ENCODE measurements at places on chromosomes 2 and 18.
A peak's percentile ranks its signal among the peaks of the same experiment; 100 is the strongest.

DNA sequence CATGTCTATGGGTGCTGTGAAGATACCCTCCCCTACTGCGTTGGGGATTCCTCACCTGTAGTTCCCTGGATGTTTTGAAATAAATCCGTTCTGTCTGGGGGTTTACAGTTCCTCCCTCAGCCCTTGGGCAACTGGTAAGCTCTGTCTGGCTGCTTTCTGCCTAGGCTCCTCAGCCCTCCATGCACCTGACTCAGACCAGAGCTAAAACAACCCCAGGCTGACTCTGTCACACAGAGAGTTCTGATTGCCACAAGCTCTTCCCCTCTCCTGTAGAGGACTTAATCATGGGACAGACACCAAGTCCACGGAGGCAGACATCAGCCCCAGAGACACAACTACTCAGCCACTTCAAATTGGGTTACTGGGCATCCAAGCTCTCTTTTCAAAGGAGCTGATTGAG lies 6.3 kb downstream of the VIT start:
- DNase-seq = no peak

- DNase-seq = no peak
Observed at GRCh38 chr2:232658217-232658785, 24.9 kb downstream of the EFHD1 start.

- no peak for DNase-seq
Observed at GRCh38 chr2:171310889-171311288, 122.9 kb downstream of the METTL8 start.

GRCh38 chr18:12906119-12906518 lies 22.1 kb upstream of the PTPN2 start:
- no peak for DNase-seq

DNA sequence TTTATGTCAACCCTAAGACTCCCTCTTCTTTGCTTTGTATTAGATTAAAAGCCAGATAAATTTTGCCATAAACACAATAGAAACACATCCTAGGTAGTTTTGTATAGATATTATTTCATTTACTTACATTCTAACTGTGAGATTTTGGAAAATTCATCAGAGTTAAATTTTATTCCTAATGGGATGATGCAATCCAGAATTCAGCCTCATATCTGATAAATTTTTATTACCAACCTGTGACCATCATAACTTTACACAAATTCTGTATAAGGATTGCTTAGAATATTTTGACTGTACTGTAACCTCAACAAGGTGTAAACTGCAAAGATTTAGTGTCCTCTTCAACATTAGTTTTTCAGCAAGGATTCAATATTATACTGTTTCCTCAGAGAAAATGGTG lies 4.4 kb downstream of the SLC5A7 start:
- no peak for DNase-seq

GRCh38 chr18:27062802-27063201 lies 122.3 kb downstream of the CHST9 start:
- DNase-seq = no peak

GRCh38 chr2:201448061-201448460 lies 3.2 kb downstream of the TRAK2 start:
- DNase-seq = no peak

- DNase-seq = no peak
Observed at GRCh38 chr18:74155276-74155675, 7.0 kb downstream of the TIMM21 start.

DNA sequence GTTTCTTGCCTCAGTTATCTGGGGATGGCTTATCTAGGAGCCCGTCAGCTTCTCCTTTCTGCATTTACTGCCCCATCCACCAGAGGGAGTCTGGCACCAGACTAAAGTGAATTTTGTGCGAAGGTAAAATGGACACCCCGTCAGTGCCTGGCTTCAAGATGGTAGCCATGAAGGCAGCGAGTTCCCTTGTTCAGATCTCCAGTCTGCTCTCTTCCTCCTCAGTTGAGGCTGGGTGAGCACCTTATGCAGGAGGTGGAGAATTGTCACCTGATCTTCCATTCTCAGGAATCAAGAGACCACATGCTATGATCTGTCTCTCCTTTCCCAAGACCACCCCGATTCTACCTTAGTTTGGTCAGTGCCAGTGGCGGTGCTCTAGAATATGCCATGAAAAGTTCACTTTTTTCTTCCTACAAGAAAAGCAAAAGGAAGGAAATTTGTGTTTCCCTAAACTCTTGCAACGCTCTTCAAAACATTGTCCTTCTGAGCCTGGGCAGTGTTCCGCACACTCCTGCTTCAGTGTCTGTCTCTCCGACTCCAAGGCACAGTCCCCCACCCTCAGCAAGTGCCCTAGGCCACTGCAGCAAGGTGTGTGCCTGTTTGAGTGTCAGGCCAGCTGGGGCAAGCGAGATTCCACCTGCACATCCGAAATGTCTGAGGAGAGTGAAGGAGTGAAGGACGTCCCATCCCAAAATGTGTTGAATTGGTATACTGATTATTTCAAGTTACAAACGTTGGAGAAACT lies 168.6 kb downstream of the SS18 start:
- DNase-seq = no peak

DNA sequence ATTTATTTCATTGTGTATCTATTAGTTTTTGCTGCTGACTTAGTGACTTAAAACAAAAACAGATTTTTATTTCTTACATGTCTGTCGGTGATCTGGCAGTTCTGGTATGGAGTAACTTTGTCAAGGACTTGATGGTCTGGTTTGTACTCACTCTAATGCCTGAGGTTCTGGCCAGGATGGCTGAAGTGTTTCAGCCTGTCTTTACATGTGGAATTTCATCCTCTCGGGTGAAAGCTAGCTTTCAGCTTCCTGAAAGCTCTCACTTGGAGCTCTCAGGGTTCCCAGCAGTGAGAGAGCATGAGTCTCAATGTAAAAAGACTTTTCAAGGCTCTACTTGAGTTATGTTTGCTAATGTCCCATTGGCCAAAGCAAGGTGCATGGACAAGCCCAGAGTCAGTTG lies 216.4 kb downstream of the NR4A2 start:
- no peak for DNase-seq

GRCh38 chr2:26462511-26463243 lies 15.2 kb downstream of the OTOF start:
- DNase-seq = no peak

DNA sequence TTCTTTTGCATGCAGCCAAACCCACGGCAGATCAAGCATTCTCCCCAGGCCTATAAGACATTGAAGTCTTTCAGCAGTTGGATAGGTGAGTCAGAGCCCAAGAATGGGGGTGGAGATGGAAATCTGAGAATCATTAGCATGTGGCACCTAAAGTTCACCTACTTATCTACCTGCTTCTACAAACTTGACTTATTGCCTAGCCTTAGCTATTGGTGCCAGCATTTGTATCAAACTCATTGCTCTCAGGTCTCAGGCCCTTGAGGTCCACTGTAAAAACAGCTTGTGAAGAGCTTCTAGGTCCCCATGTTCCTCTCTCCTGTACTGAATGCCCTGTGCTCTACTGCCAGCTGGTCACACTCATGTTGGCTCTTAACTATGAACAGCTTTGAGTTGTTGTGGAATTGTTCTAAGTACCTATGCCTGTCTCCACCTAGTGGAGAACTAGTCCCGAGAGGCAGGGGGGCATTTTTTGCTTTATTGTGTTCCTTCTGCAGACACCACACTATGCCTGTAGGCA lies 278.4 kb upstream of the SPRED2 start:
- no peak for DNase-seq

GRCh38 chr2:221962186-221962585 lies 336.6 kb downstream of the PAX3 start:
- DNase-seq = no peak

DNA sequence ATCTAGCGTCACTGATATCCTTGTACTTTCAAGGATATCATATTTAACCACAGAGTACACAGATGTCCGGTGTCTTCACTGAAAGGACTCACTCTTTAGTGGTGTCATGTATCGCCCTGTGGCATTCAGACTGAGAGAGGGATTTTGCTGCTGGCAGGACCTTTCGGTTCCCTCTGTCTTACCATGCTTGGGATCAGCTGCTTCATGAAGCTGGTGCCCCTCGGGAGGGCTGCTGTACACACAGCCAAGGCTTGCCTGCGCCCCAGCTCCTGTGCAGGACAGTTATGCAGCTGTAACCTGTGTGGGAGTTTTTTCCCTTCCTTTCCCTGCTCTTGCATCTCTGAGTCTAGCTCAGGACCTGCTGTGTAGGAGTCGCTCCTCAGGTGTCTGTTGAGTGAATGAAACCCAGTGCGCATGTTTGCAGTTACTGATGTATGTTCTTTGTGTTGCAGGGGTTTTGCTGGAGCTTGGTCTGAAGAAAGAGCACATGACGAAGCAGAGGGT lies 64.4 kb downstream of the GREB1 start:
- no peak for DNase-seq

DNA sequence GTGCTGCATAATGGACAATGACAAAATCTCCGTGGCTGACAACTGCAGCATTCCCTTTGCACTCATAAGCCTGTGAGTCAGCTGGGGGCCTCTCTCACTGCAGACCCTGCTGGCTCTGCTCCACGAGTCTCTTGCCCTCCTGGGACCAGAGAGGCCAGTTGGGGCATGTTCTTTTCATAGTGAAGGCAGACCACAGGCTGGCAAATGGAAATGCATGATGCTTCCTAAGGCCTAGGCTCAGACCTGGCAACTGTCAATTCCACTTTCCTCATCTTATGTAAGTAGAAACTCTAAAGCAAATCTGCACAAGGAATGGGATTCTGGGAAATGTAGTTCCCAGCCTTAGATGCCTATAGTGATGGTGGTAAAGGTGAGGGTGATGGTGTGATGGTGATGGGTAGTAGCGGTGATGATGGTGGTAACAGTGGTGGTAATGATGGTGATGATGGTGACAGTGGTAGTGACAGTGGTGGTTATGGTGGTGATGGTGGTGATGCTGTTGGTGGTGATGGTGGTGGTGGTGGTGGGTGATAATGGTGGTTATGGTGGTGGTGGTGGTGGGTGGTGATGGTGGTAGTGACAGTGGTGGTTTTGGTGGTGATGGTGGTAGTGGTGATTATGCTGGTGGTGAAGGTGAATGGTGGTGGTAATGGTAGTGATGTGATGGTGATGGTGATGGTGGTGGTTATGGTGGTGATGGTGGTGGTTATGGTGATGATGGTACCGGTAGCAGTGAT lies 185.8 kb upstream of the ARL4C start:
- no peak for DNase-seq

DNA sequence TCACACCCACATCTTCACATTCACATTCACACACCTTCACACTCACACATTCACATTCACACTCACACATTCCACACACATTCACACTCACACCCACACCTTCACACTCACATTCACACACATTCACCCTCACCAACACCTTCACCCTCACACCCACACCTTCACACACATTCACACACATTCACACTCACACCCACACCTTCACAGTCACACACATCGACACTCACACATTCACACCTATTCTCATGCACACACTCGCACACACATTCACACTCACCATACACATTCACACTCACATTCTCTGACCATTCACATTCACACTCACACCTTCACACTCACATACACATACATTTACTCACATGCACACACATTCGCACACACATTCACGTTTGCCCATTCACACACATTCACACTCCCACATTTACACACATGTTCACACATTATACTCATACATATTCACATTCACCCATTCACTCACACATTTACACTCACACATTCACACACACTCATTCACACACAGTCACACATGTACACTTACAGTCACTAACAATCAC lies 62.7 kb downstream of the BIN1 start:
- no peak for DNase-seq

GRCh38 chr2:191824398-191824797 lies 22.5 kb downstream of the CAVIN2 start:
- no peak for DNase-seq

DNA sequence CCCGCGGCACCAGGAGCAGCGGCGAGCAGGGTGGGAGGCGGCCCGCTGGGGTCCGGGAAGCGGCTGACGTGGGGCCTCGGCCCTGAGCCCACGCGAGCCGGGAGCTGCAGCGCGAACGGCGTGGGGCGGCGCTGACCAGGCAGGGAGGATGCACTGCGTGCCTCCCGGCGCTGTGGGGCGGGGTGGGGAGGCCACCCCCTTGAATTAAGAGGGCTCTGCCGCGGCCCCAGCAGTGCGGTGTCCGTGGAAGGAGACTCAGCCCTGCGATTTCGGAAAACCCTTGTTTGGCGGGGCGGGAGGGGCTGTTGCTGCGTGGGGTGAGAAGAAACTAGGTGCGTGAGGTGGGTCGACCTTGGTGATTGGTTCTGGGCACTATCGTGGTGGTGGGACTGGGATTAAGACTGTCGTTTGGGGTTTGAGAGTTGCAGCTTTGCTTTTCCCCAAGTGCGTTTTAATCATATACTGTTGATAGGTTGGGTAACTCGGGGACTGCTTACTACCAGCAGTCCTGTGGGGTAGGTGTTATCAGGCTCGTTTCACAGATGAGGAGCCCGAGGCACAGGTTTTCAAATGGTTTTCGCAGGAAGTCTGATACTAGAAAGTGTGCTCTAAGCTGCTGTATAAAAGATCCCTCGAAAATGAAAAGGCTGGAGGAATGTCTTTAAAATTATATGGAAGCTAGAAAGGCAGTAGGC lies 722 bp downstream of the ACSL3 start:
- DNase-seq = no peak

DNA sequence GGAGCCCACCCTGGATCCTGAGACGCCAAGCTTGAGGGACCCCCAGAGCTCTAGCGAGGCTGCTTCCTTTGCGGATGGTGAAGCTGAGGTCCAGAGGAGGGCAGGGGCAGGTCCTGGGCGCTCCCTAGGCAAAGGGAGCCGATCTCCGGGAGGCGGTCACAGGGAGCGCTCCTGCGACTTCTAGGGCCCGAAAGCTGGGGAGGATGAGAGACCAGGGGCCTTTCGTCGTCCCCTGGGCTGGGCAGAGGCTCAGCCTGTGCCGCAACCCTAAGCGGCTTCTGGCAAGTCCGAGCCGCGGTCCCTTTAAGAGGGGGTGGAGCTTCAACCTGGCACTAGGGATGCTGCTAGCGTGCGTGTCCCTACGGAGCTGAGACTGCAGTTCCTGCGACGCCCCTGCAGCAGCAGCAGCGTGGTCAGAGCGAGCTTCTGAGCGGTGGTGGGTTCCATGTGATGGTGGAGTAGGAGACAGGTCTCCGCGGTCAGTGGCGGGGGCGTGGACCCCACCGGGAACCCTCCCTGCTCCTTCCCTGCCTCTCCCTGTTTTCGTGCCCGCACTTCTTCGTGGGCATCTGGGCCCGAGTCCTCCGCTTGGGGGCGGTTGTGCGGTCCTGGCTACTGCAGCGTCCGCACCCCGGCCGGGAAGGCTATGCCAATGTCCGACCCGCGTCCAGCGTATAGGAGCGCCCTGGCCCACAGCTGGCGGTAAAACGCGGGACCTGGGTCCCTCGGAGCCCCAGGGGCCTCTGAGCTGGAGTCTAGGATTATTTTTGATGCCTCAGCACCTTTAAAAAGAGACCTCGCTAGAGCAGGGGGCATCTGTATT lies 154.6 kb downstream of the CCDC74A start:
- DNase-seq = peak; percentile 53

GRCh38 chr2:234763002-234763873 lies 188.6 kb upstream of the SH3BP4 start:
- DNase-seq = no peak

DNA sequence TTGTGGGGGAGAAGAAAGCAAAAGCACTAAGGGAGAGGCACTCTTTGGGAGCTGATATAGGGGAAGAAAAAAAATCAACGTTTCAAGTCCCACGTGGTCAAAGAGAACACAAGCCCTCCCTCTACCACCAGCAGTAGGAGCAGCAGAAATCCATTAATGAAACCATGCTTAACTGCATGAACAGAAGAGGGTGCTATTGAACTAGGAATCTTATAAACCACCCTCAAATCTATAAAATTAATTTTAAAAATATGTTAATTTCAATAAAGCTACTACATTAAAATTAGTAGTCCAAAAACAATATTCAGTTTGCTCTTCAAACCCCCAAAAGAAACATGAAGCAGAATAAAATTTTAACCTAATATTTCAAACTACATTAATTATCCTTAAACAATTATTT lies 147.8 kb downstream of the TMEM18 start:
- peak; percentile 39 for DNase-seq

Measured in NCI-H1417 treated with DMSO at 0.1 percent for 48 hours (cell line).